Cardiac muscle cell (in vitro differentiated cells and primary cell): ENCODE measurements at places on chromosomes 3 and 15.

- no peak for DNase-seq
Measured at GRCh38 chr3:49198161-49198560, 26.8 kb downstream of the KLHDC8B start.

DNA sequence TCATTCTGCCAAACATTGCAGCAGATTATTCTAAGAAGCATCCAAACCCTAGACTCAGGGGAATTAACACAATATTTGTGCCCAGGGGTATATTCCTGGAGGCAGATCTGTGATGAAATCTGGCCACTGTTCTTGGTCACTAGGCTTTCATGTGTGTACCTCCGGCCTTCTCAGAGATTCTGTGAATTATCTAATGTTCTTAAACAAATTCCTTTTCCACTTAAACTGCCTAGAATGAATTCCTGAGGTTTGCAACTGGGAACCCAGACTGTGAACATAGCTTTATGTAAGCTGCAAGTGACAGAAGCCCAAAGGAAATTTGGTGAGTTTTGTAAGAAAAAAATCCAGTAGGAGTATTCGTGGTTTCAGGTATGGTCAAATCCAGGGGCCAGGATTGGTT lies 20.7 kb upstream of the CTNNB1 start:
- DNase-seq: no peak

DNA sequence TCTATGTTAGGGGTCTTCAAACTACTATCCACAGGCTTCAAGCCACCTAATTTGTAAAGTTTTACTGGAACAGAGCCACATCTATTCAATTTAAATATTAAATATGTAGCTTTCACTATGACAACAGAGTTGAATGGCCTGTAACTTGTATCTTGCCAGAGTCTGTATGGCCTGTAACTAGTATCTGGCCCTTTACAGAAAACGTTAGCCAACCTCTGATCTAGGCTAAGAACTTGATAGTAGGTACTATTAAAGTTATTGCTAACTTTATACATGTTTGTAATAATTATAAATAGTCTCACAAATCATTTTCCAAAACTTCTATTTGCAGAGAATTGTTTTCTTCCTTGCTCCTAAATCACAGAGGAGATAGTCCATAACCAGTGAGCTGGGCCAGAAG lies 40.0 kb downstream of the ANKRD28 start:
- no peak for DNase-seq

DNA sequence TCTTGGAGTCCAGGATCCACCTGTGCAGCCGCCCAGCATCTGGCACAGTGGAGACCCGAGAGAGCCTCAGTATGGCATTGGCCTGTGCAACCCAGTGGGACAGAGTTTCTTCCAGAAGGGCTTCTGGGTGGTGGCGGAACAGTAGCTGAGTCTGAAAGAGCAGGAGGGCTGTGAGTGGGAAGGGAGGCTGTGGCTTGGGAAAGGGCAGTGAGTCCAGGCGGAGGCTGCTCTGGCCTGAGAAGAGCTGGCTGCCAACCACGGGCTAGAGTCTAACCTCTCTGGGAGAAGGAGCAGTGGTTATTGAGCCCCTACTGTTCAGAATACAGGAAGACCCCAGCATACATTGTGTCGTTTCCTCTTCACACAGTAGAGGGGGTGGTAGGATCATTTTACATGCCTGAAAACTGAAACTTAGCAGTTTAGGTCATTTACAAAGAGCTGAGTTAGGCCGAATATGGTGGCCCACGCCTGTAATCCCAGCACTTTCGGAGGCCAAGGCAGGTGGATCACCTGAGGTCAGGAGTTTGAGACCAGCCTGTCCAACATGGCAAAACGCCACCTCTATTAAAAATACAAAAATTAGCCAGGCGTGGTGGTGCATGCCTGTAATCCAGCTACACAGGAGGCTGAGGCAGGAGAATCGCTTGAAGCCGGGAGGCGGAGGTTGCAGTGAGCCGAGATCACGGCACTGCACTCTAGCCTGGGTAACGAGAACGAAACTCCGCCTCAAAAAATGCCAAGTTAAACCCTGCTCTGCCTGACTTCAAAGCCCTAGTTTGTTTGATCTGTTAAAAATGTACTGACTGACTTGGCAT lies 3.2 kb downstream of the AEN start:
- peak; percentile 35 for DNase-seq

GRCh38 chr15:35934383-35935049 lies 388.6 kb upstream of the DPH6 start:
- no peak for DNase-seq

DNA sequence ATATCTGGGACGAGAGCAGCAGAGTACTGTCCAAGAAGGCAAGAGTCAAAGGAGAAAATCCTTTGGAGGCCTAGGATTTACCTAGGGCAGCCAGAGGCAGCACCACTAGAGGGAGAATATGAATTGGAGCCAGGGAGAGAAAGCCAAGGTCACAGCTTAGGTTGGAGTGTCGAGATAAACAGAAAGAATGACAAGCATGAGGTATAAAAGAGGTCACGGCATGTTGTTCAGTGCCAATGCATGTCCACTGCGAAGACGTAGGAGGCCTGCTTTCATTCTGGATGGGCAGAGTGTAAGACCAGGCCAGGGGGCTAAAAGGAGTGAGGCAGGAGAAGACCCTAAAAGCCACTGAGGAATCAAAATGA lies 47.2 kb downstream of the THBS1 start:
- peak; percentile 59 for DNase-seq

DNA sequence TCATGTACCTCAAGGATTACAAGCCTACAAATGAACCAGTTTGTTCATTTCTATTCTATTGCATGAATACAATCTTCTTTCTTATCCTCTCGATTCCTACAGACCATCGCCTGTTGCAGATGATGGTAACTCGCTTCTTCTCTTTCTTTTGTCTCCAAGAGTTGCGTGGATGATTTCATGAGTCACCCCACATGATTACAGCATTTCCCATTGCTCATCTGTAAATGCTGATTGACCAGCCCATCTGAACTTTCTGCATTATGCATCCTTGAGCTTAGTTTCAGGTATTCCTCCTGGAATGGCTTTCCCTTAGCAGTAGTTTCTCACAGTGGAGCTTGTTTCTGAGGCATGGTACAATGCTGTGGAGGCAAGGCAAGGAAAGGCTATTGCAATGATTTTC lies 109.6 kb upstream of the TOPAZ1 start:
- DNase-seq: no peak

- no peak for DNase-seq
Measured at GRCh38 chr3:25304916-25305315, 123.1 kb upstream of the RARB start.

- DNase-seq: no peak
Measured at GRCh38 chr3:10936686-10937085, 55.9 kb upstream of the SLC6A1 start.

DNA sequence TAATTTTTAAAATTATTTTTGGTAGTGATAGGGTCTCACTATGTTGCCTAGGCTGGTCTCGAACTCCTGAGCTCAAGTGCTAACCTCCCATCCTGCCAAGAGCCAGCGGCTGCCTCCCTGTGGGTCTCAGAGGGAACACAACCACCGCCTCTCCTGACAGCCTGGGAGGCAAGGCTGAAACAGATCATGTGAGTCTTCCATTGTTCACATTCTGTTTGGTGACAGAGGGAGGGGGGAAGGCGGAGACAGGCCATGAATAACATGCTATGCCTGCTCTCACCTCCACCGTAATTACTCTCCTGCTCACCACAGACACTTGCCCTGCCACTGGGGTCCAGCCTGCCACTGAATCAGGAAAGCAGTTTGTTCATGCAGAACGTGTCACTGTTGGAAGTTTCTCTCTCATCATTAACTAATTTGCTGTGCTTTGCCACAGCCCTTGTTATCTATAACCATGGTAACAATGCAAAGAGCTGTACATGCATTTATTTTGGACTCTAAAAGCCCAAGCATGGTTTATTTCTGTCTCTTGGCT lies 78.4 kb upstream of the RASGRF1 start:
- peak; percentile 72 for DNase-seq

GRCh38 chr3:158057666-158058065 lies 48.6 kb downstream of the SHOX2 start:
- no peak for DNase-seq

DNA sequence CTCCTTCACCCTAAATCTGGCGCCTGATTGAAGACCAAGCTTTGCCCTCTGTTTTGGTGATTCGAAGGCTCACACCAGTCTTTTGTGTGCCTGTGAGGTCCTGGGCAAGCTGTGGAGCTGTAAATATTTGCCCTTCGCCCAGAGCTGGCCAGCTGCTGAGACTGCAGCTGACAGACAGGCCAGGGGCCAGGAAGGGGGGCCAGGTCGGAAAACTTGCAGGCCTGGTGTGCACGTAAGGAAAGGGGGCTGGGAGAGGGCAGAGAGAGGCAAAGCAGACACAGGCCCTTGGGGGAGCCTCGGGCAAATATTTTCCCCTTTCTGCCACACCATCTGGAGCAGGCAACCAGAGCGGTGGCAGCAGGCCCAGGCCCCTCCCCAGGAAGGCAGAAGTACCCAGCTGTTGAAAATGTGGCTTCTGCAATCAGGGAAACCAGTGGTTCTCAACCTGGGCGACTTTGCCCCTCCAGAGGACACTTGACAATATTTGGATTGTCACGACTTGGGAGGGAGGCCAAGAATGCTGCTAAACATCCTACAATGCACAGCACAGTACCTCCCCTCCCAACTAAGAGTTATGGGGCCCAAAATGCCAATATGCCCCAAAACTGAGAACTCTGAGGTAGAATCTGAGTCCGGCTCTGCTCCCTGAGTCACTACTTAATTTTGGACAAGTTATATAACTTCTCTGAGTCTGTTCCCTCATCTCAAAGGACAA lies 2.5 kb downstream of the PDZRN3 start:
- DNase-seq: peak; percentile 58

DNA sequence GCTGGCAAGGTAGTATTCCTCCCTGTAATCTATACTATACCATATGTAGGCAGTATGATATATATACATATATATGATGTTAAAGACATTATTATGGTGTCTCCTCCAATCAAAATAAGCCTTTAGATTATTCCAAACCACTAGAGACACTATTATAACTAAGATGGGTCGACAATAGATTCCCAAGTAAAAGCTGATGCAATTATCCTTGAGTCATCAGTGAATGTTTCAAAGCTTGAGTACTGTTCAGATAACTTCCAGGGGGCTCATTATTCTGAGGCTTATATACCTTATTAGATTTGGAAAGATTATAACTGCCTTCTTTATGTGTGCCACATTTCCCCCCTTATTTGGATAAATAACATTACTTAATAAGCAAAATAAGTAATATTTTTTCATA lies 11.9 kb upstream of the C3orf38 start:
- peak; percentile 26 for DNase-seq

DNA sequence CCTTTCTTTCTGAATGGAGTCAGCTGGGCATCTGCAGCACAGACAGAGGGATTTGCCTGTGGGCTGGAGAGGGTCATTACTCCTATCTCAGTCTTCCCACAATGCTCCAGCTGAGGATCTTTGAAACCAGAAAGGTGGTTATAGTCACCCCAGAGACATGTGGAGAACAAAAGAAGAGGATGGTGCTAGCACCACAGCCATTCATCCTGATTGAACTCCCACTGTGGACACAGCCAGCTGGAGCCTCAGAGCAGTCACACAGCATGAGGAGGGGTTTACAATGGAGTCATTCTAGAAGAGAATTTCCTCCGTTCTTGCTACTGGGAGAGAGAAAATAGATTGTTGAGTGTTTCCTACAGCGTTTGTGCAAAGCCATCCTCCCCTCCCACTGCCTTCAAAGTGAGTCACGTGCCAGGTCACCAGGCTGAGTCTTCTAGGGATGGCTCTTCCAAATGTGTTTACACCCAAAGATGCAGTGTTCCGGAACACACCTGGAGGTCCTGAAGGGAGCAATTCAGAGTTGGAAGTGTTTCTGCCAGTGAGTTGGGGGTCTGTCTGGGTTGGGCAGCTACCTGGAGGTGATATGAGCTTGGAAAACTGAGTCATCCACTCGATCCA lies 18.9 kb upstream of the GREM1 start:
- DNase-seq: no peak

DNA sequence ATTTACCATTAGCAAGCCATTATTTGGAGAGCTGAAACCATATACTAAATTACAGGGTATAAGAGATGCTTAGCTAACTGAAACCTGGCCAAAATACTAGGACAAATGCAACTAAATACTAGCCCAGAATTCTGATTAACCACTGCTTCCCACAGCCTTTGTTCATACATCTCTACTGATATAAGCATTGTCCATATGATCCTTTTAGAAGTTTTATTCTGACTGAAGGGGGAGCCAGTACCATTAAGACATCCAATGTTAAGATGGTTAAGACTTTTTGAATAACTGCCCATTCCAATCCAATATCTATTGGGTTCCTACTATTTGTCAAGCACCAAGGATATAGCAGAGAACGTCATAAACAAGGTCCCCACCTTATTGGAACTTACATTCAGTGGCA lies 421.3 kb downstream of the FOXP1 start:
- DNase-seq: no peak
